Inflammatory macrophage (primary cell): ENCODE measurements at places on chromosomes 7 and 10.

- DNase-seq, result no peak
Measured at GRCh38 chr10:104084482-104085142, 1.1 kb downstream of the COL17A1 start.

DNA sequence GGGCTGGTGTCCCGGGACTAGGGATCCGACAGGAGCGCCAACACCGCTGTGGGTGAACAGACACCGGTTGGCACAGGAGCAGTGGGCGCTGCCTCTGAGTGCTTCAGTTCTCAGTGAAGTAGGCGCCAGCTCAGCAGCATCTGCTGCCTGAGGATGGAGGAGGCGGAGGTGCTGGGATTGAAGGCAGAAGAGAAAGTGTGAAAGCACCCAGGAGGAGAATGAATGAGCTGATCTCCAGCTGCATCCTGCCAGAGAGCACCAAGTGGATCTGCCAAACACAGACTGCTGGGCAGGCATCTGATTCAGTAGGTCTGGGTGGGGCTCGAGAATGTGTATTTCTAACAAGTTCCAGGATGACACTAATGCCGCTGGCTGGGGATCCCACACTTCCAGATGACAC, 74.5 kb downstream of the LANCL2 start:
- no peak for DNase-seq

DNA sequence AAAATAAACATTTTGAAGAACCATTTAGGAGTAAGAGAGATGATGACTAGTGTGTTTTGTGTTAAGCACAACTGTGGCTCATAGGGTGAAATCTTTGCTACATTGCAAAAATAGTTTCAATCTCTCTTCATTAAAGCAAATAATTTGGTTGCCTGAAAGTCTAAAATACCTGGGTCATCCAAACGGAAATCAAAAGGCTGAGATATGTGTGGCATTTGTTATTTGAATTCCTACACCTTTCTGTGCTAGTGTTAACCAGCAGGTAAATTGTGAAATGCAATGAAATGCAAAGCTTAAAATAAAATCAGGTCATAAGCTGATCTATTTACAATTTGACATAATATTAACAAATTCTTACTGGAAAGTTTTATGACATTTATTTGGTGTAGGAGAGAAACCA, 40.9 kb upstream of the SEMA3E start:
- no peak for DNase-seq

GRCh38 chr10:78148216-78148960, 114.7 kb downstream of the RPS24 start:
- DNase-seq, result no peak

DNA sequence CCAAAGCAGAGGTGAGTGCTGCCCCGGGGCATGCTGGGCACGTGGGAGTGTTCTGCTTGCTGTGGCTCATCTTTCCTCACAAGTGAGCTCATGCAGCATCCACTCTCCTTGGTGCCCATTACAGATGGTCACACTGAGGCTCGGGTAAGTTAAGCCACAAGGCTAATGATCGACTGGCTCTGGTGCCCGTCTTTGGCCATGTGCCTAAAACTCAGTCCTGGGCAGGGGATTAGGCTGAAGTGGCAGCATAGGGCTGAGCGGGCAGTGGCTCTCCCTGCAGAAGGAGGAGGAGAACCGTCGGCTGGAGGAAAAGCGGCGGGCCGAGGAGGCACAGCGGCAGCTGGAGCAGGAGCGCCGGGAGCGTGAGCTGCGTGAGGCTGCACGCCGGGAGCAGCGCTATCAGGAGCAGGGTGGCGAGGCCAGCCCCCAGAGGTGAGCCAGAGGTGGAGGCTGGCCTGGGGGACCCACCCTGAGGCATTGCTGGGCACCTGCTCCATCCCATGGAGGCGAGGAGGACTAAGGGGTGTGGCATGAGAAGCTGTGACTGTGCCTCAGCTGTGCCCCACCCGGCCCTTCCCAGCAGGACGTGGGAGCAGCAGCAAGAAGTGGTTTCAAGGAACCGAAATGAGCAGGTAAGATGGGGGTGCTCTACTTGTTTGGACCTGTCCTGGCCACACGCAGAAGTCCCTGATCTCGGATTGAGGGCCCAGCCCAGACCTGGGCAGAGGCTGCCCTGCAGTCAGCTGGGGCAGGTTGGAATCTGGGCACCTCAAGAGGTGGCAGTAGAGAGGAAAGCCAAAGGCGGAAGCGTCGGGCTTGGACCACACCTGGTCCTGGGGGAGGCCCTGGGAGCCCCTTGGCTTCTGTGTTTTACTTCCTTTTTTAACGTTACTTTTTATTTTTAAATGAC, 7.3 kb downstream of the PGAM2 start:
- no peak for DNase-seq

DNA sequence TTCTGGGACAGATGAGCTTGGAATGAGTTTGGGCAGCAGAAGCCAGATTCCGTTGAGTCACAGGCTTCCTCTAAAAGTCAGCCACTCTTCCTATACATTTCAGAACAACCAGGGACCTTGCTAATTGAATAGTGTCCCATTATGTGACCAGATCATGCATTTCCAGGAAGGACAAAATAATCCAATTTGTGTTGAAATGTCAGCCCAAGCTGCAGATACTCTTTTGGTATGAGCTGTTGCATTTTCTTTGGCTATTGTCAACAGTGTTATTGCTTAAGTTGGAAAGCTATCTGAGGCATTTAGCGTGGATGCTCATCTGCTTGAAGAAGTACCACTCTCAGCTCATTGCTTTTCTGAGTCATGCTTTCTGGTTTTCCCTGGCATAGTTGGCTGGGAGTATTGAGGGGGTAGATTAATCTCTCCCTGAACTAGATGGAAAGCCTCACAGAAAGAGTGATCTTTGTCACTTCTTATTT, 223.7 kb upstream of the HABP2 start:
- no peak for DNase-seq

DNA sequence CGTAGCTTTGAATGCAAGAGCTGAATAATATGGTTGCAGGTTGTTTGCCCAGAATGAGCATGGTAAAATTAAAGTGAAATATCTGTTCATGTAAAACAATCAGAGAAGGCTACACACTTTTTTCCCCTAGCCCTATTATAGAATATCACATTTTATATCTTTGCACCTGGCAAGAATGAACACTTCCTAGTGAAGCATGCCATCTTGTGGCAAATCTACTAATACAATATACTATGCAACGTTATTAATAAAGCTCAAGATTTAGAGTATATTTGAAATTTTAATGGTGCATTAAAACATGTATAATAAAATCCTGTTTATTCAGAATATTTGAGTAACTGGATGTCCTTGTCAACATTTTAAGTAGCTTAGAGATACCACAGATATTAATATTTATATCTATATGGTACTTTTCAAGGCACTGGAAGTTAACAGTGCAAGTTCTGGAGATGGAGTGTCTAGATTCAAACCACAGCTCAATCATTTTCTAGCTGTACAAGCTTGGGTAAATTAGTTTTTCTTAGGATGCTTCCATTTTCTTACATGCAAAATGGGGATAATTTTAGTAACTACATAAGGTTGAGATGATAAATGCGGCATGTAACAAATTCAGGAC, 643.1 kb upstream of the SEMA3D start:
- peak; percentile 13 for DNase-seq

DNA sequence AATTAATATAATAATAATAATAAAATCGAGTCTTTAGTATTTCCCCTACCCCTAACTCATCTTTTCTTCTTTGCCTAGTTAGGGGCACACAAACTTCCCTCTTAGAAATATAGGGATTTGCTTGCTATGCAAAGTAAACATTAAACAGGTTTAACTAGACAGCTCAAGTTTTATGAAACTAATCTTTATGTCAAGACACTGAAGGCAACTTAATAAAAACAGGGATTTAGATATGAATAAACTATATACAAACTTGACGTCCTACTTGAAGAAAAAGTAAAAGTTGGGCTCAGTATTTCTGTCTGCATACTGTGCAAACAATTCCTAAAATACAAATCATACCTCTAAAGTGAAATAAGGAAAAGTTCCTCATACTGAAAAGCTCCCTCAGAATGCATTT, 52.1 kb upstream of the CAV2 start:
- no peak for DNase-seq

GRCh38 chr7:107332488-107333269, 137.2 kb upstream of the GPR22 start:
- DNase-seq, result peak; percentile 18

DNA sequence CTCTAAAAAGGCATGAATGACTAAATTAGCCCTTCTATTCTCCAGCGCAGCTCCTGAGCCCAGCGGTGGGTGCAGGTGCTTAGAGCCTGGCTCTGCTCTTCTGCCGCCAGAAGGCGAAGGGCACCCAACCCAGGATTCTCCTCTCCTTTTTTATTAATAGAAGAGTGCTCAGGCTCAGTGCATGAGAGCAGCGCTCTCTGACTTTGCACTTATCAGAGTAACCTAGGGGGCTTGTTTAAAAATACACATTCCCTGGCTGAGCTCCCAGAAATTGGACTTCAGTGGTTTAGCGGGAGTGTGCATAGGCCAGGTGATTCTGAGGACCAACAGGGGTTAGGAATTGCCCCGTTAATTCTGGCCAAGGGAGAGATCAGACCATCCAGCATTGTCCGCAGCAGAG, 1.7 kb upstream of the PFKP start:
- no peak for DNase-seq

DNA sequence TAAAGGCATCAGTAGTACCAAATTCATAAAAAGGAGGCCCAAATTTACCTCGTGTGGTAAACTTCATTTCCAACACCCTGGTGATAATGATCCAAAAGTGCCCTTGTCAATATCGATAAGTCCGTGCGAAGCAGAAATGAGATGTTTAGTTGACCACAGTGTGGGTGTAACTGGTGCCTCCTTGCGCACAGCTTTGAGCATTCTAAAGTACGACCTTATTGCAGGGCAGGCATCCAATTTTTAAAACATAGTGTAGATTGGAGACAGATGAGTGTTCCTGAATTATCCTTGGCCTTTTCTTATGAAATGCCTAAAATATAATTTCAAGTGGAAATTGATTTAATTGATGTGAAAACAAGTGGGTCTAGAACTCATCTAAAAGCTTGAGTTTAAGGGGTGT, 248.4 kb downstream of the TRIL start:
- DNase-seq, result no peak

DNA sequence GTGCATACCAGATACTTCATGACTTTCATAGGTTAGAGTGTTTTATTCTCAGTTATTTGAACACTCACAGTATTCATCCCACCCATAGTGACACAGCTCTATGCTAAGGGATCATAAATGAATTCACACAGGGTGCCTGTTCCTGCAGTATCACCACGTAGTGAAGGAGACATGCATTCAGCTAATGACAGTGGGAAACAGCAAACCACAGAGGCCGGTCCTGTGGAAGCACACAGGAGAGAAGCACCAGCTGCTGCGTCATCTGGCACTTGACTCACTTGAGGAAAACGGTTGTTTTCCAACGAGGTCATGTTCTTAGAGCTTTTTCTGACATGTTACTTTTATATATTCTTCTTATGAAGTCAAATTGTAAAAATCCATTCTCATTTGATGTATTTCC, 73.0 kb downstream of the UBE3C start:
- DNase-seq, result peak; percentile 8

- DNase-seq, result no peak
Measured at GRCh38 chr7:100091411-100092181, 2.8 kb downstream of the COPS6 start.

GRCh38 chr7:121547544-121548092, 151.5 kb upstream of the FAM3C start:
- peak; percentile 50 for DNase-seq

DNA sequence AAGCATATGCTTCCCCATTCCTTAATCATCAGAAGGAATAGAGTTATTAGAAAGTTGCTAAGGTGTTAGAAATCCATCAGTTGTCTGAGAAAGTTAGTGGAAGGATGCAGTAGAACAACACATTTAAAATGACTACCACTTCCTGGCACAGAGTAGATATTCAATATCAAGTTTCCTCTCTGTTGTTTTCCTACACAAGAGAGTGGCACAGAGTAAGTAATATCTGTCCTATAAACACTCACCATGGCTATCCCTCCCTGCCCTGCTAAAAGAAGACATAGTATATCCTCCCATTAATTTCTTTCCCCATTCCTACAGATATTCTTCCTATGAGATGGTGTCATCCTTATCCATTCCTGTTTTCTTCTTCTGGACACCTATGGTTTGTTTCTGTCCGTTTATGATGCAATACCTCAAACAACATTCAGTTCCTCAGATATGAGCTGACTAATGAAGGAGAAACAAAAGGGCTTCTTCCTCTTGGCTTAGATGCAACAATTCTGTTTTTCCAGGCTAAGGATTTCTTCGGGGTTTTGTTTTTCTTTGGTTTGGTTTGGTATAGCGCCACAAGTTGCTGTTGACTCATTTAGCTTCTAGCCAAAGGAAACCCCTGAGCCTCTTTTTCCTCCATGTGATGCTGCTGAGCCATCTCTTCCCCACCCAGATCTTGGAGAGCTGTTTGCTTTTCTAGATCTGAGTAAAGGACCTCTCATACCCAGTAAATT, 32.9 kb upstream of the BPGM start:
- DNase-seq, result peak; percentile 26

DNA sequence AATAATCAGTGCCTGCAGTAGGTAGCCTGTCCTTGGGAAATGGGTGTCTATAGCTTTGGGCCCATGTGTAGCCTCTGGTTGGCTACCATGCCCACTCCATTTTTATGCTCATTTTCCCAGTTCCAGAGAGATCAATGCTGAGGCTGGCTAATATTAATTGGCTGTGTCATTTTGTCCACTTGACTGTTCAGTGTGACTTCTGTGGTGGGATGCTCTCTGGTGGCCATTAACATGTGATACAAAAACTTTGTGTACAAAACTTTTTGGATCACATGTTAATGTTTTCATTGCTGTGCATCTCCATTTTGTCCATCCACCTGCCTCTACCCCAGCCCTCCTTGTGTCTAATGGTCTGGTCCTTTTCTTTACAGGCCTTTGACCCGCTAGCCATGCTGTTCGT, 22.7 kb downstream of the VIM start:
- no peak for DNase-seq

DNA sequence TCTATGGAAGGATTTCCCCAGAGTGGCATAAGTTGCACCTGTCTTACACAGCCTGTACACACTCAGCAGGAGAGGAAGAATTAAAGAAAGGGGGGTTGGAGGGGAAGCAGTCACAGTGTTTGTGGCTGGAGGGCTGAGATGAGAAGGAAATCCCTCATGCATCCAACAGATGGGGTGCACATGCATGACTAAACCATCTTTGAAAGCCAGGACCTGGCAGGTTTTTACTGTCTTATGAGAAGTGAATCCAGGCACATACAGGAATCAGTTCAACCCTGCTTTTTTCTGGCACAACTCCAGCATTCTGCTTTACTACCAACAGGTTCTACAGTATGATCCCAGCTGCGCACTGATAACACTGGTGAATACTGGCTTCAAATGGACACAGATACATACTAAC, 107.7 kb downstream of the CACNA2D1 start:
- DNase-seq, result no peak

DNA sequence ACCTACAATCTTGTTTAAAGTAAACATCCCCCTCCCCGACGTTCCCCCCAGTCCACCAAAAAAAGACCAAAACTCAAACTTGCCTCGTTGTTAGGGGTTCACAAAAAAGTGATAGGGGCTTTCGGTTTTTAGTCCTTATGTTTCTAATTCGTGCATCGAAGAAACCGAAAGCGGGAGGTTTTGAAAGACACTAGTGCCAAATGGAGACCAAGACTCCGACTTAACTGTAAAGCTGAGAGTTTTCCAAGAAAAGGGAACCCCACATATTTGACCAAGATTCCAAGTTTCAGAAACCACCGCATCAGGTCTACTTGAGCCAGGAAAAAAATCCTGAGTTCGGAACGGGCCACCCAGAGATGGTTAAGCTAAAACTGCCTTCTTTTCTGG, 534 bp downstream of the PSMA2 start:
- DNase-seq, result peak; percentile 14

- no peak for DNase-seq
Measured at GRCh38 chr10:17913604-17914003, 38.1 kb upstream of the SLC39A12 start.

- DNase-seq, result no peak
Measured at GRCh38 chr10:30804478-30805055, 175.0 kb upstream of the LYZL2 start.

- DNase-seq, result peak; percentile 26
Measured at GRCh38 chr10:124942317-124943169, 620 bp downstream of the ZRANB1 start.
